EH (cell line): ENCODE measurements at places on chromosomes 4 and X.

DNA sequence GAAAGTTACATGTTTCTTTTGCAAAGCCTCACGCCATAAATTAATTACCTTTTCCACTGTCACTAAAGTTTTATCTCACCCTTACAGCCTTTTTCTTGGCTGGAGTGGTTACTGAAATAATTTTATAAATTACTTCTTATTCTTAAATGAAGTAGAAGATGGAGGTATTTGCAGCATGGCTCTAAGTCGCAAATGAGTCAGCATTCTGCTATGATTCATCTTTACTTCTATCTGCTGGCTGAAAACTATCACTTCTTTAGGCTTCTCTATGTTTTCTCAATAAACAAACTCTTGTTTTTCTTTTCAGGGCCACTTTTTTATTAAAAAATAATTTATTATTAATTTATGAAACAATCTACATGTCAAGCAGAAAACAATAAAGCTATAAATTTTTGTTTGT, 210.2 kb upstream of the GYPA start:
- DNase-seq, result peak; percentile 19

DNA sequence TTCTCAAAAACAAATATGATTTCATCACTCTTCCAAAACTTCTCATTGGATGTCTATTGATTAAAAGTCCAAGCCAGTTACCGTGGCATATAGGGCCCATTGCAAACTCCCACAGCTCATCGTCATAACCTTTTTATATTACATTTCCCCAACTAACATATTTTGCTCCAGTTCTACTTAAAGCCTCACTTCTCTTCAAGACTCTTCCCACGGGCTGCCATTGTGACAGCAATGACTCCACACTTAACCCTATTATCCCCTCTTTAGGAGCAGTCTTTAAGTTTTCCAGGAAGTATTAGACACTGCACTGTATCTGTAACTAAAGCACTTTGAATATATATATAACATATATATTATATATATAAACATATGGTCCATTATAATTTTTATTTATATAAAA, 44.5 kb downstream of the DTHD1 start:
- no peak for DNase-seq

GRCh38 chr4:4289055-4289454, 899 bp downstream of the LYAR start:
- no peak for DNase-seq

GRCh38 chr4:72283357-72283756, 251.6 kb downstream of the NPFFR2 start:
- DNase-seq, result no peak

- no peak for DNase-seq
Measured at GRCh38 chr4:126738926-126739325, 893.8 kb upstream of the INTU start.

DNA sequence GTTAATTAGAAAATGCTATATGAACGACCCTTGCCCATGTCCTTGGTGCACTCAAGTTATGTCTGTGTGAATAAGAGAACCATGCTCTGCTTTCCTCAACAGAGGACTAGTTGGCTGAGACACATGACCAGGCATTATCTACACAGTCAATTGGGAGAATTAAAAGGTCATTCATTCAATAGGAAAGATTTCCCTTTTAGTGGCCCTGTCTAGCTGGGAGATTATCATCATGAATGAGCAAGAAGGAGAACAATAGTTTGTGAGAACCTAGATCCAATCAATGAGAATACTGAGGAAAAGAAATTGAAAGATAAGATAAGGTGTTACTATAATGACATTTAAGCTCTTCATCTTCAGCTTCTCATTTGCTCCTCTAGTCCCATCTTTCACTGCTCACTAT, 1033.4 kb upstream of the LCORL start:
- no peak for DNase-seq

DNA sequence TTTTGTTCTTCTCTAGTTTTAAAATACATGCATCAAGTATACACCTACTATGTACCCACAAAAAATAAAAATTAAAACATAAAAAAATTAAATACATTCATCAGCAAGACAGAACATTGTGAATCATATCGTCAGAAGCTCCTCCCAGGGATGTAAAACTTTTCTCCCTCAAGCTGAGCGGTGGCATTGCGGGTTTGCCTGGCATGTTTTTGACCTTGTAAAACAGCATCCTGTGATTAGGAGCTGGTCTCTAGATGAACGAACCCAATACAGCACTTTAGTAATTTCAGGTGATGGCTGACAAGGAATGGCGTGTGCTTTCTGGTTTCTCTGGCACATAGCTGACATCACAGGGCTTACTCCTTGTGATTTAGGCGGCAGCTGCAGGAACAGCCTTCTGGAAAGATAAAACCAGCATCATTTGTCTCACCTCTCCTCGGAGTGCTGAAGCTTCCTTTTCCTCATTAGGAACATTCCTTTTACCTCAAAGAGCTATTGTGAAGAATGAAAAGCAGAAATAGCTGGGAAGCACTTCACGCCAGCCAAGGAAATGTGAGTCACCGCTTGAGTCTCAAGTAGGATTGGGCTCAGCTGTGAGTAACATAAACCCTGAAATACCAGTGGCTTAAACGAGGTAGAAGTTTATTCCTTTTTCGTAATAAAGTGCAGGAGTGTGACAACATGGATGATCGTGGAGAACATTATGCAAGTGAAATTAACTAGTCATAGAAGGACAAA, 44.3 kb downstream of the NYX start:
- DNase-seq, result peak; percentile 91

- DNase-seq, result no peak
Measured at GRCh38 chrX:39625810-39626209, 471.9 kb downstream of the BCOR start.

DNA sequence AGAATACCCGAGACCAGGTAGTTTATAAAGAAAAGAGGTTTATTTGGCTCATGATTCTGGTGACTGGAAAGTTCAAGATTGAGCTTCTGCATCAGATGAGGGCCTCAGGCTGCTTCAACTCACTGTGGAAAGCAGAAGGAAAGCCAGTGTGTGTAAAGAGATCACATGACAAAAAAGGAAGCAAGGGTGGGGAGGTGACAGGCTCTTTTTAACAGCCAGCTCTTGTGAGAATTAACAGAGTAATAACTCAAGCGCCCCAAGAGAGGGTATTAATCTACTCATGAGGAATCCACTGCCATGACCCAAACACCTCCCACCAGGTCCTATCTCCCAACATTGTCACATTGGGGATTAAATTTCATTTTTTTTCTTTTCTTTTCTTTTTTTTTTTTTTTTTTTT, 6.3 kb upstream of the YIPF6 start:
- DNase-seq, result no peak

DNA sequence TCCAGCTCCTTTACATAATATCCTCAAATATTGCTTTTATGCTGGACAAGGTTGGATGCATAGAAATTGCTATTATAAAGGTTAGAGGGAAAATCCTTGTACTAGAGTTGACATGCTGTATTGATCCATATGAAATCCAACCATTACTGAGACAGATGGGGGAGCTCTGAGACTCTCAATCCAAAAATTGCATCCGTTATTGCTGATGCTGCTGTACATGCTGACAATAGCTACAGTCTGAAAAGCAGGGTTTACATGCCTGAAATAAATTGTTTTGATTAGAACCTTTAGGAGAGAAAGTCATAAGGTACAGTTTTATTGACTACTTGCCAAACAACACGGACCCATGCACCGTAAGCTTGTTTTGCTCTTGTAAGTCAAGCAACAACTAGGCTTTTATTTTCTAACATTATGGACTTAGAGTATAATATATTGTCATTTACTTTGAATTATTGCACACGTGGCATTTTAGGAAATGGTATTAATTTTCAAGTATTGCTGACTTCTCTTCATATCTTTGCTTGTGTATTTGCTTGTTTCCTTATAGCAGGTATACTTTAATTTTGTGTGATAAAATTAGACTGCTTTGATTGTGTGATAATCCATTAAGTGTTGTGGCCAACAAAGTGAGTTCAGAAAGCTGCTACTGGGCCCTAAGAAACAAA, 1365.2 kb downstream of the STIM2 start:
- DNase-seq, result peak; percentile 36

- peak; percentile 54 for DNase-seq
Measured at GRCh38 chr4:118758293-118758692, 73.1 kb downstream of the METTL14 start.

GRCh38 chrX:40471965-40472648, 108.7 kb upstream of the ATP6AP2 start:
- DNase-seq, result peak; percentile 63

DNA sequence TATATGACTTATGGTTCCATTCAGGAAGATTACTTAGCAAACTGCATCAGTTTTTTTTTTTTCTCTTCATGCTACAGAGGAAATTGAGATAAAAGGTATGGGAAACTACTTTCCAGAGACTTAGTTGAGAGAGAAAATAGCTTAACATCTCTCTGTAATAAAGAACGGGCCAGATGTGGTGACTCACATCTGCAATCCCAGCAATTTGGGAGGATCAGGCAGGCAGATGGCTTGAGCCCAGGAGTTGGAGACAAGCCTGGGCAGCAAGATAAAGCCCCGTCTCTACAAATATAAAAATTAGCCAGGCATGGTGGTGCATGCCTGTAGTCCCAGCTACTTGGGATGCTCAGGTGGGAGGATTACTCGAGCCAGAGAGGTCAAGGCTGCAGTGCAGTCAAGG, 271.2 kb upstream of the TENM3 start:
- DNase-seq, result peak; percentile 51

- DNase-seq, result peak; percentile 62
Measured at GRCh38 chr4:166144607-166145006, 271.6 kb downstream of the TLL1 start.

- peak; percentile 42 for DNase-seq
Measured at GRCh38 chr4:139015948-139016471, 429 bp downstream of the NOCT start.

- no peak for DNase-seq
Measured at GRCh38 chr4:132614682-132615081, 534.4 kb upstream of the PCDH10 start.

- DNase-seq, result no peak
Measured at GRCh38 chr4:144906181-144906925, 191.6 kb downstream of the ANAPC10 start.

- DNase-seq, result no peak
Measured at GRCh38 chr4:76375703-76376102, 45.2 kb downstream of the CCDC158 start.

GRCh38 chr4:40265910-40266274, 69.1 kb downstream of the RHOH start:
- DNase-seq, result no peak

DNA sequence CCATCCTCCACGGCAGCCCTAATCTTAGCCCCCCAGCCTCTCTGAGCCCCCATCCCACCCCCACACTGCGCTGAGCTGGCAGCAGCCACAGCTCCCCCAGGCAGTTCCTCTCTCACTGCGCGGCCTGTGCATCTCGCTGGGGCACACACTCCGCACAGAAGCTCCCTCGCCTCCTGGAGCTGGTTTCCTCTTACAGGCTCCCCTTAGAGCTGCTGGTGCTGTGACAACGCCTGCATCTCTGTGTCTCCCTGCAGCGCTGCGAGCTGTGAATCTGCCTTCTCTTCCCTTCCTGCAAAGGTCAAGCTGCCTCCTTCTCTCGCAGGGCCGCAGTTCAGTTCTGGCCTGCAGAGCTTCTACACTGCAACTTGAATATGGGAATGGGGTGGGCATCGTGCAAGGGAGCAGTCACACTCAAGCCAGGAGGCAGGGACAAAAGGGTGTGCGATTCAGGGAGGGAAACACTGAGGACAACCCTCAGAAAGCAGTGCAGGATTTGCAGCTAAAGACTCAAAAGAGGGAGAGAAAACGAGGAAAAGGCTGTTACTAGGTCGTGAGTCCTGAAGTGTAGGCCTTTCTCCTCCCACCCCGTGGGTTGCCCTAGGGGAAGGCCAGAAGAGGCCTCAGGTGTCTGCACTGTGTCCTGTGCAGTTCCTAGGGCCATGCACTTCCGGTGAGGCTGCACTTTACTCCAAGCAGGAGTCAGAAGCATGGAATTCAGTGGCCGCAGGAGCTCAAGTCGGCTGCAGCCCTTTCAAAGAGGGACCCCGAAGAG, 87.0 kb downstream of the BCOR start:
- no peak for DNase-seq

DNA sequence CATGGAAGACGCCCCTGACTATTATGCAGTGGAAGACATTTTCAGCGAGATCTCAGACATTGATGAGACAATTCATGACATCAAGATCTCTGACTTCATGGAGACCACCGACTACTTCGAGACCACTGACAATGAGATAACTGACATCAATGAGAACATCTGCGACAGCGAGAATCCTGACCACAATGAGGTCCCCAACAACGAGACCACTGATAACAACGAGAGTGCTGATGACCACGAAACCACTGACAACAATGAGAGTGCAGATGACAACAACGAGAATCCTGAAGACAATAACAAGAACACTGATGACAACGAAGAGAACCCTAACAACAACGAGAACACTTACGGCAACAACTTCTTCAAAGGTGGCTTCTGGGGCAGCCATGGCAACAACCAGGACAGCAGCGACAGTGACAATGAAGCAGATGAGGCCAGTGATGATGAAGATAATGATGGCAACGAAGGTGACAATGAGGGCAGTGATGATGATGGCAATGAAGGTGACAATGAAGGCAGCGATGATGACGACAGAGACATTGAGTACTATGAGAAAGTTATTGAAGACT, 3.6 kb downstream of the TSPYL2 start:
- no peak for DNase-seq

GRCh38 chr4:138773321-138773720, 242.3 kb upstream of the NOCT start:
- no peak for DNase-seq

- no peak for DNase-seq
Measured at GRCh38 chr4:30760551-30760950, 40.4 kb downstream of the PCDH7 start.

- DNase-seq, result no peak
Measured at GRCh38 chr4:89251396-89251795, 56.2 kb downstream of the GPRIN3 start.

- DNase-seq, result no peak
Measured at GRCh38 chr4:121734571-121734970, 30.4 kb downstream of the SMIM43 start.

- DNase-seq, result no peak
Measured at GRCh38 chr4:37040816-37041215, 203.7 kb upstream of the NWD2 start.

DNA sequence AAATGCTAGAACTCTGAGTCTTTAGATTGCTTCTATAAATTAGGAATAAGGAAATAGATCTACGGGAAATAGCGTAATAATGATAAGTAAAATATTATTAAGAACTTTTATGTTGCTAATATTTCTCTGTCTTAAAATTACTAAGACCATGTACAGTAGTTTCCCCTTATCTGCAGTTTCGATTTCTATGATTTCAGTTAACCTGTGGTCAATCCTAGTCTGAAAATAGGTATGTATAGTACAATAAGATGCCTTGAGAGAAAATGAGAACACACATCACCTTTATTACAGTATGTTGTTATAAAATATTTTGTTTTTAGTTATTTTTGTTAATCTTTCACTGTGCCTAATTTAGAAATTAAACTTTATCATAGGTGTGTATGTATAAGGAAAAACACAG, 92.6 kb downstream of the CCSER1 start:
- no peak for DNase-seq

DNA sequence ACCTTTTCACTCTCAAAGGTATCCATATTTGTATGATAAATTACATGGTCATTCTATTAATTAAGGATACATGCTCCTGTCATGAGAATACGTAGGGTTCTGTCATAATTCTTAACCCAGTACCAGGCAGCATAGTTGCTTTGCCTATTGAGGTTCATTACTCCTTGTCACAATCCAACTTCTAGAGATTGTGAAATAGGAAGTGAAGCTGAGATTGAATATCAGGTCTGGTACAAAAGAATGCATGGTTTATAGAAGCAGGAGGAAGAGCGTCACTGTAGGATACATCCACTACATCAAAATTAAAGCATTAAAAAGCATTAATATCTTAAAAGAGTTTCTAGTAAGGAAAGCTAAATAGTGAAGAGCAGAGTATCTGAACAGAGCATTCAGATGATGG, 647.0 kb downstream of the IQCM start:
- DNase-seq, result no peak
